ENCODE measurements at places on chromosomes 7 and 10.

GRCh38 chr10:46526682-46527038 lies 29.8 kb downstream of the GPRIN2 start:
- DNase-seq: peak; percentile 57

DNA sequence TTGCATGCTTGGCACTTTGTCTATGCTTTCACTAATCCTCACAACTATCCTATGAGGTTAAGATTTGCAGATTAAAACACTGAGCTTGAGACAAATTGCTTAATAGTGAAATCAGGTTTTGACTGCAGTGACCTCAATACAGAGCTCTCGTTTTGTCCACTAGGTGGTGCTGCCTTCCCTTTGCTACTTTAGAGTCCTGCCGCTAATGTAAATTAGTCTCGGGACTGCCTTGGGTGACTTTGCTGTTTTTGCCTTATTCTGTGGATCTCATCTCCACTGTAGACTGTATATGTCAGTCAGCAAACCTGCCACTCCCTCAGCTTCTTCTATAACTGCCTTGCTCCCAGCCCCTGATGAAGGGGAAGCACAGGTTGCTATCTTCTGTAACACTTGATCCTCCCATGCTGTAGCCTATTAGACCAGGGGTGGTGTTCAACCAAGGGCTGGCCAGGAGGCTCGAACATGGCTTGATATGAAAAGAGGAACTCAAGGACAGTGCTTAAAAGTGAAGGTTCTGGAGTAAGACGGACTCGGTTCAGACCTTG lies 26.0 kb downstream of the ASB4 start:
- peak; percentile 92 for DNase-seq

DNA sequence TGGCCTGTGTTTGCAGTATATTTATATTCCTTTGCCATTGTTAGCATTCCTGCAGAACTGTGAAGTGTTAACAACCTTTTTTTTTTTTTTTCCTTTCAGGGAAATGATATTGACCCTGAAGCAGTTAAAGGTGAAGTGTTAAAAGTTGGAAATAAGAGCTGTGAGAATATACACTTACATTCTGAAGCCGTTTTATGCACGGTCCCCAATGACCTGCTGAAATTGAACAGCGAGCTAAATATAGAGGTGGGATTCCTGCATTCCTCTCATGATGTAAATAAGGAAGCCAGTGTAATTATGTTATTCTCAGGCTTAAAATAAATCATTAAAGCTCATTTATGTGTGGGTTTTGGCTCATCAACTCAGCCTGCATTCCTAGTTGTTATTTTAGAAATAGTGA lies 92.8 kb upstream of the CAPZA2 start:
- no peak for DNase-seq

DNA sequence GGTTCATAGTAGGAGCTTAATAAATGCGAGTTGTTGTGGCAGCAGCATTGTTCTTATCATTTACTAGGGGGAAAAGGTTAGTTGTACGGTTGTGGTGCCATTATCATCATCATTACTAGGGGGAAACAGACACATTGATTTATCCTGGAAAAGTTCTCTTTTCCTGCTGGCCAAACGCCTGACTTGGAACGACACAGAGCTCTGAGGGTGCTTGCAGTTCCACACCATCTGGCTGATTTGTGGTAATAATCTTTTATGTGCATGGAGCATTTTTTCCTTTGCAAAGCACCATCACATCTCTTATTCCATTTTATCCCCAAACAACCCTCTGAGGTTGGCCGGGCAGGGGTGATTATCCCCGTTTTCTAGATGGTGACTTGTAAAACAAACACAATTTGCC lies 219.4 kb downstream of the BUB3 start:
- DNase-seq: no peak

DNA sequence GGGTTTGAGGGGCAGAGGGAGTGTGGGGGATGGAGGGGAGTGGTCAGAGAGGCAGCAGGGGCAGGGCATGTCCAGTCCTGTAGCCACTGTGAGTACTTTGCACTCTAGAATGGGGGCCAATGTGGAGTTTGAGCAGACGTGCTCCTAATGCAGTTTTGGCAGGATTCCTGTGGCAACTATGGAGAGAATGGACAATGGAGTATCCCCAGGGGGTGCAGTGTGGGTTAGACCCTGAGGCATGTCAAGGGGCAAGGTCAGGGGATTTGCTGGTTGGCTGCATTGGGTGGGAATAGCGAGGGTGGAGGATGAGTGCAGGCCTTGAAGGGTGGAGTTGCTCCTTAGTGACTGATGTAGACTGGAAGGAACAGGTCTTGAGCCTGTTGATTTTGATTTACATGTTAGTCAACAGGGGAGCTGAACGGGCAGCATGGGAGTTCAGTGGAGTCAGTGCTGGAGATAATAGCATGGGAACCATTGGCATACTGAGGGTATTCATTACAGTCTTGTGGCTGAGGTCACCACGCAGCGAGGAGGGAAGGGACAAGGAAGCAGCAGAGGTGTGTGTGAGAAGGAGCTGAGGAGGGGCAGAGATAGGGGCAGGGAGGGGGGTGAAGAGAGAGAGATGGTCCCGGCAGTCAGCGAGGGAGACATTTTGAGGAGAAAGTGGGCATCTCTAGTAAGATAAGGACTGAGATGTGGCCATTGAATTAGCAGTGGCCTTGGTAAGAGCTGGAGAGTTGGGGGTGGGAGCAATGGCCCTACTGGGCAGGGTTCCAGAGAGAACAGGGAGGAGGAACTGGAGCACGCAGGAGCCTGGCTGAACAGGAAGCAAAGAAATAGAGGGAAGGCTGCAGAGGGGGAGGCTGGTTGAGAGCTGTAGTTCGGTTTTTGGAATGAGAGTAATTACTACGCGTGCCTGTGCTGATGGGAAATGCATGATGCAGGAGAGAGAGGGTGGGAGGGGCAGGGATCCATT lies 112.7 kb downstream of the CCNY start:
- no peak for DNase-seq

- DNase-seq: no peak
Measured at GRCh38 chr10:70956029-70956759, 67.8 kb upstream of the PCBD1 start.

DNA sequence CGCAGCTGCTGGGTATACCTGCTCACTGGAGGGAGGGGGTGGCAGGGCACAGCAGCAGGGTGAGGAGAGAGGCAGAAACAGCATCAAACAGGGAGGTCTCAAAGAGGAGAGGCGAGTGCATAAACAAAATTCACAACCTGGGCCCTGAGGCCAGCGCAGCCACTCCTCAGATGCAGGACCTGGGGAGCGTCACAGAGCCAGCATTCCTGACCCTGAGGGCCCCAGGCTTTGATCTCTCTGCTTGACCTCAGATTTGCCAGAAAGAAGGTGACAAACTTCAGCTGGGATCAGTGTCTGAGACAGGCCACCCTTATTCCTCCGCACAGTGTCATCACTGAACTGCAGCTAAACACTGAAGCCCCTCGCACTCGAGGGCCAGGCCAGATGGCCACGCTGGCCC lies 25.6 kb downstream of the NOD1 start:
- peak; percentile 28 for DNase-seq

DNA sequence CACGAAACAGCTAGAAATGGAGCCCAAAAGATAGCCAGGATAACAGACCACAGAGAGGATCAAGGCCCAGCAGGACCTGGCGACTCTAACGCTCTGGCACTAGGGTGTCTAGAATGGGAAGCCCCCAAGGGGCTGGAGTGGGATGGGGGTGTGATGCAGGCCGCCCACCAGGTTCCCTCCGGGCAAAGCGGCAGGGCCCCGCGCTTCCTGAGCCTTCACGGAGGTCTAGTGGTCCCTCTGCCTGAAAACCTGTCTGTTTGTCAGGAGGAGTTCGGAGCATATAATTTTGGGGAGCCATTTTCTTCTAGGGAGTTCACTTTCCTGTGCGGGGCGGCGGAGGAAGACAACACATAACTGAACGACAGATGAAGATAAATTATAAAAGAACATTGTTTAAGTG lies 48.2 kb upstream of the FXYD4 start:
- DNase-seq: no peak

DNA sequence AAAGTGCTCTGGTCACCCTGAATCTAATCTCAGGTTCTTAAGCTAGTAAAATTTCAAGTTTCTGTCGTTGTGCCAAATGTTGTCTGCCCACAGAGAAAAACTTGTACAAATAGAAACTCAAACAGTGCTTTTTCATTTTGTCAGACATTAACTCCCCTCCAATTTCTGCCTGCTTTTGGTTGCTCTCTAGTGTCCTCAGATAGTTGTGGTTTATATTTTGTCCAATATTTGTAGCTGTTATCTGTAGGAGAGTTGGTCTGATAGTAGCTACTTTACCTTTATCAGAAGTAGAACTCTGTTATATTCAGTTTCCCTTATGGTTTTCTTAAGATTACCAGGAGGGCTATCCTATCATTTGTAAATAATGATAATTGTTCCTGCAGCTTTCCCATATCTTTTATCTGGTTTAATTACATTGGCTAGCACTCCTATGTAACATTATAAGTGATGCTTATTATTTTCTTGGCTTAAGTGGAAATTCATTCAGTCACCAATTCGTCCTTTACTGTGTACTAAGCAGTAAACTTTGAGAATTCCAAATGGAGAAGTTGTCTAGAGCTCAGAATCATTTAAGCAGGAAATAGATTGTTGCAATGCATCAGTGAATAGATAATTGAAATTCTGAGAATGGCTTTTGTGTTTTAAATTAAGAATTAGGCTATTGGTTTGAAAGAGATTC lies 91.0 kb downstream of the ANKIB1 start:
- no peak for DNase-seq

- DNase-seq: no peak
Measured at GRCh38 chr7:127831318-127832219, 179.6 kb downstream of the SND1 start.

DNA sequence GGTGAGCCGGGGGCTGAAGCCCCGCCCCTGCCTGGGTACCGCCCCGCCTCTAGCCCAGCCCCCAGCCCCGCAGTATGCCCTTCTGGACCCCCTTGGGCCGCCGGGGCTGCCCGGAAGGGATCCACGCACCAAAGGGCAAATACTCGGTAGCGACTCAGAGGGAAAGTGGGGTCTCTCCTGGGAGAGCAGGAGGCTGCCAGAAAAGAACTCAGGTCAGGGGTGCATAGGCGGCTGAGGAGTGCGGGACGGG lies 796 bp downstream of the FBXL15 start:
- DNase-seq: no peak

- DNase-seq: no peak
Measured at GRCh38 chr7:147415991-147416390, 1174.6 kb upstream of the C7orf33 start.

GRCh38 chr10:91206837-91207474 lies 13.5 kb upstream of the PCGF5 start:
- no peak for DNase-seq

GRCh38 chr7:127382301-127383085 lies 10.0 kb downstream of the ZNF800 start:
- no peak for DNase-seq

GRCh38 chr7:34596887-34597286 lies 61.1 kb upstream of the NPSR1 start:
- DNase-seq: no peak

- DNase-seq: peak; percentile 73
Measured at GRCh38 chr7:149209518-149210269, 14.3 kb downstream of the ZNF282 start.

DNA sequence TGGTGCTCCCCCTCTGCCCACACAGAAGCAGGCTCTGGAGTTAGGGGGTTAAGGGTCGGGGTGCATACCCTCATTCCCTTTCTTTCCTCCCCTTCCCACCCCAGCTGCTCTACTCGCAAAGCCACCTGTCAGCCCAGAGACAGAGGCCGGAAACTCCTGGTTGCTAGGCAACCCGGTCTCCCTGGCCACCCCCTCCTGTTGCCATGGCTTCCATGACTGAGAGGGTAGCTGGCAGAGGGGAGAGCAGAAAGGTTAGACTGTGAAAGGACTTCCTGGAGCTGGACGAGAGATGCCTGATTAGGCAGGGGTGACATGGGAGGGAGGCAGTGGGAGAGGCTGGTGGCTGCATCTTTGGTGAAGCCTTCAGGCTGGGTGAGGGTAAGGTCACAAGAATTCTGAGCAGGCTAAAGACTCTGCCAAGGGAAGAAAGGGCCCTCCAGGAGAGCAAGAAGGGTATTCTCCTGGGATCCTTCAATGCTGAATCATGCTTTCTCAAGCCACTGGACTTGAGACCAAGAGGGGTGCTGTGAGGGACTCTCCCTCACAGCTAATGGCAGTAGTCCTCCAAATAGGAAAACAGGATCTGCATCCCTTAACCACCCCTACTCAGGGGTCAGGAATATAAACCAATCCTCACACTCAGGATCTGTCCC lies 5.4 kb downstream of the PSD start:
- no peak for DNase-seq

DNA sequence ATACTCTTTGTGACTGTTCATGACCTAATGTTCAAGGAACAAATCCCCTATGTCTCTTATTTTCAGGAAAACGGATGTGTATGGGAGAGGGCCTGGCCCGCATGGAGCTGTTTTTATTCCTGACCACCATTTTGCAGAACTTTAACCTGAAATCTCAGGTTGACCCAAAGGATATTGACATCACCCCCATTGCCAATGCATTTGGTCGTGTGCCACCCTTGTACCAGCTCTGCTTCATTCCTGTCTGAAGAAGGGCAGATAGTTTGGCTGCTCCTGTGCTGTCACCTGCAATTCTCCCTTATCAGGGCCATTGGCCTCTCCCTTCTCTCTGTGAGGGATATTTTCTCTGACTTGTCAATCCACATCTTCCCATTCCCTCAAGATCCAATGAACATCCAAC lies 27.3 kb upstream of the CYP2C19 start:
- DNase-seq: no peak

DNA sequence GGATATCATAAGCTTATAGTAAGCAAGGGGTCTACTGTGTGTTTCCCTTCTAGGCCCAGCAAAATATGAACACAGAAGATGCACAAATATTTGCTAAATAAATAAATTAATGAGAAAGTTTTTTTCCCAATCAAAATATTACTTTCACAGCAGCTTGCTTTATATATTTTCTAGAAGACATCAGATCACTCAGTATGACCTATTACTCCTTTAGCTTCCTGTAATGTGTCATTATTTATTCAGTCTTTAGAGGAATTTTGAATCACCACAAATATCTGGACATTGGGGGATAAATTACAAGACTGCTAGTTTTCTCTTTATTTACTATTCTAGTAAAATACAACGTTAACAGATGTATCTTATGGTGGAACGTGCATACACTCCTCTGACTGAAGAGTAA lies 765.8 kb upstream of the POM121L12 start:
- DNase-seq: no peak

- no peak for DNase-seq
Measured at GRCh38 chr10:97321804-97322190, 2.7 kb downstream of the FRAT1 start.

DNA sequence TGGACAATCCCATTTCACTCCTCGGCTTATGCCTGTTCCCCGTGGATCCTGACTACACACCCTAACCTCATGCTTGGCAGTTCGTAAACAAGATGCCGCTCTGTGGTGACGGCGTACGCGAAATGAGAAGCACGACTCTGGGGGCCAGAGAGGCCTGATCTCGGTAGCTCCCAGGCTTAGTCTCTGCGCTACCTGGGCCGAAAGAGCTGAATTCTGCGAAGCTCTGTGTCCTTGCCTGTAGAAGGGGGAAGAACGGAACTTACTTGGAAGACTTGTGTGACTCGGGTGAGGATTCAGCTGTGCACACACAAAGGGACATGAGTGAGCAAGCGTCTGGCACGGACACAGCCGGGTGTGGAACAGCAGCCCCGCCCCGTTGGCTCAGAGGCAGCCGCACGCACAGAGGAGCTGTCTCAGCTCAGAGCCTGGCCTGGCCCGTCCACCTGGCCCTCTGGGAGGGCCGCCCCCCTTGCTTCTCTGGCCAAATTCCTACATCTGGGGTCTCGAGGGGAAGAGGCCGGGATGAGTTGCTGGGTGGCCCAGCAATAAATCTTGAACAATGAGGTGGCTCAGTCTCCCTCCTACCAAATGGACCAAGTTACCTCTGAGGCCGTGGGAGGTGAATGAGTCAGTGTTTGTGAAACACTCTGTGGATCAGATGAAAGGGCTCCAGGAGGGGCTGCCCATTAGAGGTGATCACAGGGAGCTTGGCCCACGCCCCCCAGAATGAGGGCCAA lies 83.8 kb downstream of the PDGFA start:
- DNase-seq: no peak
